ENCODE measurements at places on chromosomes 3 and 15. TPM values are rescaled to one million over a fixed set of nuclear protein-coding genes. Genes with fewer than 3 reads are reported as not detected.

GRCh38 chr15:89363133-89363532 is 28.5 kb upstream of the POLG start:
- no peak for DNase-seq

DNA sequence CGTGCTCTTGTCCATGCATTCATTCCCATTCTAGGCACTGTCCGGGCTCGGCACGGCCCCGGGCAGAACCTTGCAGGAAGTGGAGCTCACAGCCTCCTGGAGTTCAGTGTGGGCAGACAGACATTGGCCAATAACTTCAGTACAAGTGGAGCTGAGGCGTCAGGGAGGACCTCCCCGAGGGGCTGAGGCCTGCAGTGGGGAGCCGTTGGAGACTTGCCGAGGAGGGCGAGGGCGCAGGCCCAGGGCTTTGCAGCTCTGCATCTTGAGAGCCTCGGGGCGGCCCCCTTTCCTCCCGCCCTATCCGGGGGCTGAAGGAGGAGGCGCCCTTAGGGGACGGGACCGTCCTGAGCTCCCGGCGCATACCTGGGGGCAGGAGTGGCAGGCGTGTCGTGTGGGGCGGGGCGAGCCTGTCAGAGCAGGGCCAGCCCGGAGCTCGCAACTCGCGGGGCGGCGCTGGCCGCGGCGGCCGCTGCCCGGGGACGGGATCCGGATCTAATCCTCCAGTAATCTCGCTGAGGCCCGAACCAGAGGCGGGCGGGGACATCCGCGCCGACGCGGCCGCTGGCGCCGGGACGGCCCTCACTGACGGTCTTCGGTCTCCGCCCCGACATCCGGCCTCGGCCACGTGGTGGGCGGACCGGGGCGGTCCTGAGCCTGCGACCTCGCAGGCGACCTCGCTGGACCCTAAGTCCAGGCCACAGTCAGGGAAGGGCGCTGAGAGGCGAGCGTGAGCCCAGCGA is at the start of gene ACY1:
Gene ACY1 (plus strand): TSS at position 698 of the 740 bp plus-strand sequence. CDS start 530 bp downstream, outside the sequence.
- peak; percentile 86 for DNase-seq

- no peak for DNase-seq
Observed at GRCh38 chr3:46202535-46202934, 5.6 kb downstream of the CCR1 start.

DNA sequence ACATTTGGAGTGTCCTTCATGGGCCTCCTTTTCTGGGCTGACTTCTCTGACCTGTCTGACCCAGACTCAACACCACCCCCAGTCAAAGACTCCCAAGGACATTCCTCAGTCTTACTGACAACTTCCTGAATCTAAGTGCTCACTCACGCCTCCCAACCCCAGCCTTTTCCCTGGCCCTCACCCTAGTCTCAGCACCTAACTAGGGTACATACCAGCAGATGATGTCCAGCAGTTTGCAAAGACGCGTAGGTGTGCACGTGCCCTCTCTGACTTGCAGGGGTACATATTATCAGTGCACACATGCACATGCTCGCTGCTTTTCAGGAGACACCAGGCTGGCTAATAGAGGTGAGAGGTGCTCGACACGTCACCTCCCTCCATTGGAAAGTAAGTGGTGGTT is 38.7 kb upstream of the SLCO2A1 start:
- DNase-seq = no peak

- no peak for DNase-seq
Observed at GRCh38 chr3:62824965-62825592, 50.1 kb downstream of the CADPS start.

DNA sequence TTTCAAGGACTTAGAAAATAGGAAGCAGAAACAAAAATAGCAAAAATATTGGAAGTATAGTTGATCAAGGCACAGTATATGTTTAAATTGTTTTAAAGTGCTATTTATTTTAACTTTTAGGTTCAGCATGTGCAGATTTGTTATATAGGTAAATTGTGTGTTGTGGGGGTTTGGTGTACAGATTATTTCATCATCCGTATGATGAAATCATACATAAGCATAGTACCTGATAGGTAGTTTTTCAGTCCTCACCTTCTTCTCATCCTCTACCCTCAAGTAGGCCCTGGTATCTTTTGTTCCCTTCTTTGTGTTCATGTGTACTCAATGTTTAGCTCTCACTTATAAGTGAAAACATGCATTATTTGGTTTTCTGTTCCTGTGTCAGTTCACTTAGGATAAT is 50.9 kb downstream of the KLHL6 start:
- no peak for DNase-seq

Gene HYAL3
- 2.6 TPM for total RNA-seq

Gene SST
- total RNA-seq = not detected
